ENCODE measurements at places on chromosomes 11 and 22.

- no peak for DNase-seq
These were observed 1.0 kb downstream of the CCDC85B start for GRCh38 chr11:65891219-65892136.

- DNase-seq = no peak
These were observed 18.9 kb upstream of the SUSD2 start for GRCh38 chr22:24162436-24162835.

DNA sequence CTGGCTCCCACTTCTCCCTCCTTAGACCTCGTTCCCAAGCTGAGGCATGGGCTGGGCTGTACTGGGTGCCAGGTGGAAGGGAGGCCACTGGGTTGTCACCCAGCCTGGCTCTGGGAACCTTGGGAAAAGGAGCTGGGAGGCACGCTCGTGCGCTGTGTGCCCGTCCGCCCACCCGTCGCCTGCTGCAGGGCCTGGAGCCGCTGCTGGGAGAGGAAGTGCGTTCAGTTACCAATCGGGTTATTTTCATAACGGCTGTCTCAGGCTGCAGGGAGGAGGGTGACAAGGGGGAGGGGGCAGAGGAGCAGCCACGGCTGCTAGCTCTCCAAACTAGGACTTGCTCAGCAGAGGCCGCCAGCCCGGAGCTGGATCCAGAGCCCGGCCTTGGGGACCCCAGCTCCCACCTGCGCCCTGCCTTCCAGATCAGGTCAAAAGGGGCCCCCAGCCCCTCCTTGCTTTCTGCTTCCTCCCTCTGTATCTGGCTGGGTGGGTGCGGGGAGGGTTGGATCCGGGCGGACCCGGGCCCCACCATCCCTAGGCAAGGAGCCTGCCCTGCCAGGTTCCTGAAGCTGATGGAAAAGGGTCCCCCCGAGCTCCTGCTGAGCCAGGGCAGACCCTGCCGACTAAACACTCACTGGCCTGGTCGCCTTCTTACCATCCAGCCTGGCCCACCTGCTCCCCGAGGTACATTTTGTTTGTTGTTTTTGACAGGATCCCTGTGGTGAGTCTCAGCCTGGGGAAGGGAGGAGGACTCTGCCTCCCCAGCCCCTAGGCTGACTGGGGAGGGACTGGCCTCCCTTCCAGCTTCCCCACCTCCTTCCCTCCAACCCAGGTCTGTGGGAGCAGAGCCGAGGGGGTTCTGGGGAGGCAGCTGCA lies 14.3 kb downstream of the DGKZ start:
- DNase-seq = peak; percentile 38

GRCh38 chr22:46580940-46581537 lies 39.1 kb upstream of the GRAMD4 start:
- DNase-seq = no peak

DNA sequence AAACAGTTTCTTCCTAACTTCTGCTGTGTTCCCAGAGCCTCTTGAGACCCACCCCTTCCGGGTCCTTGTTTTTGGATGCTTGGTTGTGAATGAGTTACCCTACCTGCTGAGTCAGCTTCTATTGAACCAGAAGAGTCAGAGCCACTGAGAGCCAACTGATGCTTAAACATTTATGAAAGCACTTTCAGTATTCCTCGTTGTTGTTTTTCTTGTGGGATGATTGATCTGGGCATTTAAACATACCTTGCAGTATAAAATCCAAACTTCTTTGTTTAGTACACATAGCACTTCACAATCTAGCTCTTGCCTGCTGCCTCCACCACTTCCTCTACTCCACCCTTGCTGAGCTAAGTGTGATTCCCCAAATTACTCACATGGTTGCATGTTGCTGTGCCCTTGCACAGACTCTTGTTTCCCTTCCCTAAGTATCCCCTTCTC lies 5.5 kb downstream of the PRSS23 start:
- no peak for DNase-seq

GRCh38 chr11:131468565-131468964 lies 98.2 kb downstream of the NTM start:
- DNase-seq = no peak

GRCh38 chr22:41177622-41178424 lies 27.3 kb upstream of the L3MBTL2 start:
- no peak for DNase-seq

DNA sequence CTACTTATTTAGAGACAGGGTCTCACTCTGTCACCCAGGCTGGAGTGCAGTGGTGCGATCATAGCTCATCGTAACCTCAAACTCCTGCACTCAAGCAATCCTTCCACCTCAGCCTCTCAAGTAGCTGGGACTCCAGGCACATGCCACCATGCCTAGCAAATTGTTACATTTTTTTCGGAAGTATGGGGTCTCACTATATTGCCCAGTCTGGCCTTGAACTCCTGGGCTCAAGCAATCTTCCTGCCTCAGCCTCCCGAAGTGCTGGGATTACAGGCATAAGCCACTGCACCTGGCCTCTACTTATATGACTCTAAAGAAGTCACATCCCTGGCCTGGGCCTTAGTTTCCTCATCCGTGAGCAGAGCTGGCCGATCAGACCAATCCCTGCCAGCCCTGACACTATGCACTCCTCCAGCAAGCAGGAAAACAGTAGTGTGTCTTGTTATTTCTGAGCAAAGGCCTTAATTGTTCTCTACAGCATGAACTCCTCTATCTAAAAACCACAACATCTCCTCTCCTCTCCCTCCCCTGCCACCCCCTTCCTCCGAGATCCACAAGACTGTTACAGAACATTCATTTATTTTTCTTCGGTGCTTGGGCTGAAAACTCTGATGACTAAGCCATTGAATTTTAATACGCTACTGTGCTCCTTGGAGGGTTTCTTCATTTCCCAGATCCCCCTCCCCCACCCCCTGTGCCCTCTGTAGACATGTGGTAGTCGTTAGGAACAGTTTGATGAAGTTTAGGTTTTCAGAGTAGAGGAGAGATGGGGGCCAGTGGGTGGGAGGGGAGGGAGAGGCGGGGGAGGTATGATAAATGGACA lies 91.5 kb downstream of the ABTB2 start:
- peak; percentile 98 for DNase-seq

GRCh38 chr22:46362203-46362933 lies 26.9 kb downstream of the TRMU start:
- DNase-seq = no peak

- no peak for DNase-seq
These were observed at the start of gene MS4A4A for GRCh38 chr11:60280412-60280811. Gene MS4A4A (plus strand): TSS chr11:60280666. CDS start chr11:60280676, 10 bp downstream.

DNA sequence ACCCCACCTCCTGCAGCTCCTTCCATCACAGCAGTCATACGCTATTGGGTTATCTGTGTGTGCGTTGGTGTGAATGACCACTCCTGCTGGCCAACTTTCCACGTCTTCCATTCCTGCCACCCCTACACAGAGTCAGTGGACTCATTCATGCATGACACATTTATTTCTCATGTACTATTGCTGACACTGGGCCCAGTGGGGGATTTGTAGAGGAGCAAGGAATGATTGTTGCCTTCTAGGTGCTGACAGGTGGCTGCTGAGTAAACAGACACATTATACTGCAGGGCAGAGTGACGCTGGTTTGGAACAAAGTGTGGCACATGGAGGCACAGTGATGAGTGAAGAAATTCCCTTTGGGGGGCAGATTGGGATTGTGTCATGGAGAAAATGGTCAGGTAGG lies 113.9 kb downstream of the CCDC81 start:
- no peak for DNase-seq

DNA sequence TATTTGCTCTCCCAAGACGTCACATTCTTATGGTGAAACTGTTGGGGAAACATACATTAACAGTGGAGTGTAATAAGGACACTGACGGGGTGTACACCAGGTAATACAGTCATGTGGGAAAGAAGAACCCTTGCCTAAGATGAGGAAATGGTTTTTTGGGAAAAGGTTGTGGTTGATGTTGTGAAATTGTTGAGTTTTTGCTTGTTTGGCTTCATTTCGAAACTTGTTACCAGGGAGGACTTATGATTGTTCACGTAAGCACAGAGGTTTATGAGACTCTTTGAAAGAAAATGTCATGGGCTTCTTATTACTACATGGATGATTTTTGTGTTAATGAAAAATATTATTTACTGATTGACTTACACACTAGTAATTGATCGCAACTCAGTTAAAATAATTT lies 16.8 kb downstream of the ANO3 start:
- DNase-seq = no peak

GRCh38 chr11:123653827-123654565 lies 428 bp downstream of the SCN3B start:
- DNase-seq = peak; percentile 32

DNA sequence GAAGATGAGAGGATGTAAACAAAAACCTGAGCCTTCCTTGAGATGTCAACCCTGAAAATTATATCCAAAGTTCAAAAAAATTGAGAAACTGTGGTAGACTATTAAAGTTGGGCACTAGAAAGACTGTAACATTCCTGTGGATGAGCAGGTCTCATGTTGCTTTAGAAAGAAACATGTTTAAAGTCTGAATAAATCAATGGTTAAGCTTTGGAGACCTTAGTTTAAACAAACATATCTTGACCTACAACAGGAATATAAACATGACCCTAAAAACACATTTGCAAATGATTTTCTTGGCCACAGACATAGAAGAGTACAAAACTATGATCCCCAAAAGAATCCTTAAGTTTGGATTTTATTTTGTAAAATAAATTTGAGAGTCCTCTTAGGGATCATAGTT lies 38.1 kb upstream of the PCF11 start:
- DNase-seq = no peak

GRCh38 chr11:60078745-60079144 lies 9.7 kb upstream of the MS4A2 start:
- DNase-seq = no peak

- no peak for DNase-seq
These were observed 71.4 kb upstream of the PITPNB start for GRCh38 chr22:27990451-27990840.

GRCh38 chr11:45477588-45477987 lies 187.8 kb downstream of the CHST1 start:
- DNase-seq = no peak

Measured in fibroblast of upper back skin (primary cell).